ENCODE measurements at places on chromosomes 16 and 17.
A peak's percentile ranks its signal among the peaks of the same experiment; 100 is the strongest.

DNA sequence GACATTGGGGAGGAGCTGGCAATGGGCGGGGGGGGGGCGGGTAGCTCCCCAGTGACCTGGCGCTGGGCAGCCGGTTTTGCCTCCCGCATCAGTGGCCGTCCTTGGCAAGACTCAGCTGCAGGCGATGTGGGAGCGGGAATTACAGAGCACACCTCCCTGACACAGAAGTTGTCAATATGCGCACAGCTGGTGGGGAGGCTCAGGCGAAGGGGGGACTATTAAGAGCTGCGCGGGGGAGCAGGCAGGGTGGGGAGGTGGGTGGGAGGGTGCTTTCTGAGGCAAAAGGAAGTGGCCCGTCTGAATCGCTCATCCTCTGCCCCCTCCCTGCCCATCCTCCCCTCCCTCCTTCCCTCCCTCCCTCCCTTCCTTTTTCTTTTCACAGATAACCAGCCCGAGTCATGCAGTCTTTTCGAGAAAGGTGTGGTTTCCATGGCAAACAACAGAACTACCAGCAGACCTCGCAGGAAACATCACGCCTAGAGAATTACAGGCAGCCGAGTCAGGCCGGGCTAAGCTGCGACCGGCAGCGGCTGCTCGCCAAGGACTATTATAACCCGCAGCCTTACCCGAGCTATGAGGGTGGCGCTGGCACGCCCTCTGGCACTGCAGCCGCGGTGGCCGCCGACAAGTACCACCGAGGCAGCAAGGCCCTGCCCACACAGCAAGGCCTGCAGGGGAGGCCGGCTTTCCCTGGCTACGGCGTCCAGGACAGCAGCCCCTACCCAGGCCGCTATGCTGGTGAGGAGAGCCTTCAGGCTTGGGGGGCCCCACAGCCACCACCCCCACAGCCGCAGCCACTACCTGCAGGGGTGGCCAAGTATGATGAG, 44.0 kb downstream of the SREBF1 start:
- peak; percentile 86 for DNase-seq

- DNase-seq: no peak
These were observed at the start of gene PMFBP1 for GRCh38 chr16:72172105-72173034. Gene PMFBP1 (minus strand): TSS chr16:72172155. CDS start chr16:72171208, 947 bp downstream.

GRCh38 chr17:51840688-51841087, 317.8 kb downstream of the CA10 start:
- no peak for DNase-seq

DNA sequence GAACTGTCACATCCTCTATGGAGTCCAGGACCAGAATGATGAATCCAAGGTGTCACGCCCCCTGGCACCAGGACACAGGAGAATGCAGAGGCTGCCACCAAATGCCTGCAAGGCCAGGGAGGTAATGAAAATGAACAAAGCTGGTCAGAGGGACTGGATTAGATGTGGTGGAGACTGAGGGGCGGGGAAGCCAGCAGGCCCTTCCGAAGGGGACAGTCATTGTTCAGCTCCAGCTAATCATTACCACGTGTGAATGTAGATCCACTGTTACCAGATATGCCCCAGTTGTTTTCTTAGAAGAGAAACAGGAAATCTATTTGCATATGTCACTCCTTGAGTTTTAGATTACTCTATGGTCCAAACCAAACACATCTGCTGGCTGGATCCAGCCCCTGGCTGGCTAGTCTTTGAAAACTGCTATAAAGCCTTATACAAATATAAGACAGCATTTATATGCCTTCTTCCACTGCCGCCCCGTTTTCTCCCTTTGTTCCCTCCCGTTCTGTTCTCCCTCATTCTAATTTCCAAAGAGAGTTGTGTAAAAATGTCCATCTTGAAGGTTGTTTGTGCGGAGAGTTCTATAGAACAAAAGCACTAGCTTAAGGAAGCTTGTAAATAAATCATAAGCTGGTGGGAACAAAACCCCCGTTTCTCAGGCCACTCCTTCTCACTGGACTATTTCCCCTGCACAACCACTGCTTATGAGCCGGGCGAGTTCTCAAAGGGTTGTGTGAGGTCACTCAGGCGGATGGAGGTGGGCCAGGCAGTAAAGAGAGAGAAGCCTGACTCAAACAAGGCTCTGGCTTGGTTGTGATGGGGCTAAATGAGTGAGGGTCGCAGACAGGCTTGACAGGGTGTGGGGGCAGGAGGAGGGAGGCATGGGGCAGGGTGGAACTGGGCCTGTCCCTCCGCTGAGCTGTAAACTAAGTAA, 14.2 kb downstream of the CRYM start:
- DNase-seq: no peak

DNA sequence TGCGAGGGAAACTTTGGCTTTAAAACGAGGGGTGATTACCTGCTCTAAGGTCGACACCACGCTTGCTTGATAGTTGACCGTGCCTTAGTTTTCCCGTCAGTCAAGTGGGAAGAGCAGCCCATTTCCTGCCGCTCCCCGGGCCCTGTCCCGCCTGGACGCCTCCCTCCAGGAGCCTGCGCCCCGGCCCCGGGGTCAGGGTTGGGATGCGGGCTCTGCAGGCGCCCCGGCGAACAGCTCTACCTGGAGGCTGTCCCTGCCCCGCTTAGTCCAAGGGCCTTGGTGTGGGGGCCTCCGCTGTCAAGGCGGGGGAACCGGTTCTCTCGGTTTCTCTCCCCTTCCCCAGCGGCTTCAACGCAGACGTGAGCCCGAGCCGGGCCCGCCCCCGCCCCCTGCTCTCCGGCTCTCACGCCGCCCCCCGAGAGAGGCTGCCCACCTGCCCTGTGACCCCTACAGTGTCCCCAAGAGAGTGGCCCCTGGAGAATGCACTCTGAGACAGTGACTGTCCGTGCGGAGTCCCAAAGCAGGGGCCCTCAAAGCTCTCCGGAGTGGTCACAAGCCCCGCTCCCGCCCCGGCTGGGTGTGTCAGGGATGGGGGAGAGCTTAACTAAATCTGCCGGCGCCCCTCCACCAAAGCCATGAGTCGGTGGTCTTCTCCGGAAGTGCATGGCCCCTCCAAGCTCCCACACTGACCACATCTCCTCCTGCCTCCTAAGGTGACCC, 117.4 kb upstream of the SMURF2 start:
- no peak for DNase-seq

Data from CD8-positive, alpha-beta T cell (primary cell).